ENCODE measurements at places on chromosomes 3 and 15. TPM values are rescaled to one million over a fixed set of nuclear protein-coding genes. Genes with fewer than 3 reads are reported as not detected.

GRCh38 chr15:47360305-47360704, 357.0 kb upstream of the SEMA6D start:
- no peak for DNase-seq

DNA sequence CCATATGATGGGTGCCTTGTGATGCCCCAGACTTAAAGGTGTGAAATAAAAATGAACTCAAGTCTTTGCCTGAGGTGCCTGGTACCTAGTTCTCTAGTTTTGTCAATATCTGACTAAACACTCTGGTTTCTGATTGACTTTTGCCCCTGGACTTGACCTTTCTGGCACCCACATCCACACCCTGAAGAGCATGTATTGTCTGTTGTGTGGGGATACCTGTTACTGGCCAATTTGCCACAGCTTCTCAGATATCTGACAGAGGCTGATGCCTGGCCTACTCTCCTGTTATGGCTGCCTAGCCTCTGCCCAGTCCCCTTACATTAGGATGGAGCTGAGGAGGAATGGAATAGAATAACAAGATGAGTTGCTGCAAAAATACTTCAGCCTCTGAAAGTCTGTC, 3.6 kb downstream of the ZBTB38 start:
- DNase-seq, result no peak

DNA sequence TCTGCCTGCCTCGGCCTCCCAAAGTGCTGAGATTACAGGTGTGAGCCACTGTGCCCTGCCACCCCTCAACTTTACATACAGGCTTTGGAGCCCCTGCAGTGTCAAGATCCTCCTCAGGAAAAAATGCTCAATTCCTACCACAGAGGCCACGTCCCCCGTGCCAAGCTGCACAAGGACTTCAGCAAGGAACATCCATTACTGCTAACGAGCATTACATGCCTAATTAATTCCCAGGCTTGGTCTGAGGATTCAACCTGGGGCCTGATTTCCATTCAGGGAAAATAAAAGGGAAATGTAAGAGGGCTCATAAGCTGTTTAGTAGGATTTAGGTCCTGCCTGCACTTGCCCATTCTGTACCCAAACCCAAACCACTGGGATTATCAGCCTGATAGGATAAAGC, 161.4 kb downstream of the RAB11A start:
- no peak for DNase-seq

DNA sequence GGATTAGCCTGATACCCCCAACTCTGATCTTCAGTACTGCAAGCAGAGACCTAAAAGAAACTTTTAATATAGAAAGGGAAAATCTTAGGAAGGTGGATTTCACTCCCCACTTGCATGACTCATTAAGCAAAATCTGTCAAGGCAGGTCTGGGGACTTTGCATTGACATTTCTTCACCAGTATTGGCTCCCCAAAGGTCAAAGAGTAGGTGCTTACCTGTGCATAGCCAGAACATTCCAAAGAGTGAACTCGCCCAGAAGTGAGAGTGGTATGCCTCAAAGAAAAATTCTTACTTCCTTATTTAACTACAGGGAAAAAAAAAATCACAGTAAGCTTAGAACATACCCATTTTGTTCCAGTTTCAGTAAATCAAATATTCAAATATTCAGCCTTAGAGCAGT, 140.9 kb upstream of the TP63 start:
- no peak for DNase-seq

- no peak for DNase-seq
Measured at GRCh38 chr3:6785726-6786125, 75.2 kb upstream of the GRM7 start.

GRCh38 chr3:141738891-141739363, 829 bp downstream of the RNF7 start:
- DNase-seq, result peak; percentile 54

DNA sequence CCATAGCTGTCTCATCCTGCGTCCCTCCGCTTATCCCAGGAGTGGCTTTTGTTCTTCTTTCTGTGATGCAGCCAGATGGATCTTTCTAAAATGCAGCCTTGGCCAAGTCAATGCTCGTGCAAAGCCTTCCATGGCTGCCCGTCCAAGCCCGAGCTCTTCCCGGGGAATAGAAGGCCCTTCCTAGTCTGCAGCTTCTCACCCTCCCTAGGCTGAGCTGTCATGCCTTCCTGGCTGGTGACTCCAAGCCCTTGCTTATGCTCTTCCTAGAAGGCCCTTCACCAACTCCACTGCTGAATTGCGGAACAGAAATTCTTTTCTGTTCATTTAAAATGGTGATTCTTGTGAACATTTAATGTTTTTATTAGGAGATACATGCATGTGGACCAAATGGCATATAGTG, 95.9 kb downstream of the SMAD6 start:
- no peak for DNase-seq

DNA sequence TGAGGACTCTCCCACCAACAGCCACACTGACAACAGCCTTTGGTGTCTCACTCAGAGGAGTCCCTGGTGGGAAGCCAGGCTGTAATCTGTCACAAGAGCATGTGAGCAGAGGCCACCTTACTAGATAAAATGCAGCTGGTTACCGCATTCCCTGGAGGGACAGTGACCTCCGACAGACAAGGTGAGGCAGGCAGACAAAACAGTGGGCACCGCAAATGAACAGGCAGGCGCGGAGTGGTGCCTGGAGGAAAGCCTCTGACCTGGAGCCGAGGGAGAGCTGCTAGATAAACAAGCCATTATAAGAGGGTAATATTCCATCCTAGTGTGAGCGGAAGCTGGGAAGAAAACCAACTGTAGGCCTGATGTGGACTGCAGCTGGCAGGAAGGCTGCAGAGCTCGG, 736.4 kb downstream of the FHIT start:
- no peak for DNase-seq

DNA sequence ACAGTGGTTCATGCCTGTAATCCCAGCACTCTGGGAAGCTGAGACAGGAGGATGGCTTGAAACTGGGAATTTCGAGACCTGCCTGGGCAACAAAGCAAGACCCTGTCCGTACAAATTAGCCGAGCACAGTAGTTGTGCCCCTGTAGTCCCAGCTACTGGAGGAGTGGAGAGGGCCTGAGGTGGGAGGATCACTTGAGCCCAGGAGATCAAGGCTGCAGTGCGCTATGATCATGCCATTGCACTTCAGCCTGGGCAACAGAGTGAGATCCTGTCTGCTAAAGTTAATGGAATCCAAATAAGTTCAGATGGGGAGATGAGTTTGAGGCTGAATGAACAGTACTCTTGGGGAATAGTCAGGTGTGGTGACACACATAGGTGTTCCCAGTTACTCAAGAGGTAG, 14.4 kb downstream of the TRIM71 start:
- DNase-seq, result no peak

DNA sequence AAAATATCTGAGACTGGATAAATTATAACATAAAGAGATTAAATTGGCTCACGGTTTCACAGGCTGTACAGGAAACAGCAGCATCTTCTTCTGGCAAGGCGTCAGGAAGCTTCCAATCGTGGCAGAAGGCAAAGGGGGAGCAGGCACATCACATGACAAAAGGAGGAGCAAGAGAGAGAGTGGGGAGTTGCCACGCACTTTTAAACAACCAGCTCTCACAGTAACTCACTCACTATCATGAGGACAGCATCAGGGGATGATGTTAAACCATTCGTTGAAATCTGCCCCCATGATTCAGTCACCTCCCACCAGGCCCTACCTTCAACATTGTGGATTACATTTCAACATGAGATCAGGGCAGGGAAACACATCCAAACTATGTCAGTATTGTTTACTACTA, 114.5 kb upstream of the SPATA16 start:
- DNase-seq, result no peak

GRCh38 chr3:86990734-86991481, at the start of gene VGLL3:
TSS of gene VGLL3 (minus strand) at chr3:86991149. CDS start at chr3:86990743, 406 bp downstream.
- peak; percentile 48 for DNase-seq

DNA sequence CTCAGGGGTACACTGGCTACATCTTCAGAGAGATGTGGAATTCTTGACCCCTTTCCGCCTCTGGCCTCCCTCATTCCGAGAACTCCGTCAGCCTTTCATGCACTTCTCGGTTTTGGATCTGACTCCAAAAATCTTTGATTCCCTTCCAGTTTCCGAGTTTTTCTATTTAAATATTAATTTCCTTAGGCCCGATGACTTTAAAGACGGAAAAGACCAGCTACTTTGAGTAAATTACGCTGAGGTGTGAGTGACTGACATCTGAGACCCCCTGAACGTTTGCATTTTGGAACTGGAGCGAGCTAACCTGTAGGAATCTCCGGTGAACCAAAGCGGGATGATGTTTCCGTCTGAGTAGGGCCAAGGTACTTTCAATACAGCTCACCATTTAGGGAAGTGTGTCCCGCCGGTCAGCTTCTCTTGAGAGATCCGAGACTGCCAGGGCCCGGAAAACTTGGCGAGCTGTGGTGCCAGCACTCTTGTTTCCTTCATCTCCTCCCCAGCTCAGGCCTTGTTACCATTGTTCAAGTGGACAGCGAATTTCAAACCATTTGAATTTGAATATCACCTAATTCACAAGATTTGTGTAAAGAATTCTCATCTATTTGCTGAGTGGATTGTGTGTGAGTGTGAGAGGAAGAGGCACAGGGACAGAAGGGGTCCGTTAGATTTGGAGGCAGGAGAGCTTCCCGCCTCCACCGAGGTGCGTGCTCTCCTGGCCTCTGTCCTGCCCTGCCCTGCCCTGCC, 5.4 kb downstream of the SOX14 start:
- DNase-seq, result no peak

DNA sequence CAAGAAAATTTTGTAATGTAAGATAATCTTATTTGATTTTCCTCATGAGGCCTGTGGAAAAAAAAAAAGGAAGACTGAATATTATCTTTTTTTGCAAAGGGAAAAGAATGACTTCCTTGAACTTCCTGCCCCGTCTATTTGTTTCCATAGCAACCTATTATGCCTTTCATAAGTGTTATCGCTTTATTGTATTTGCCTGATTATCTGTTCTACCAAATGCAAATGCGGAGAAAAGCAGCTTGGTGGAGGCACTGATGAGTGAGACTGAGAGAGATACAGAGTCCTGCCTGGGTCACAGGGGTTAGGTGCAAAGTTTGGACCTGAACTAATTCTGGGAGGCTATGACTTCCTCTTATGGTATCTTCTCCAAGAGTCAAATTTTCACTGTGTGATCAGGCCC, 334.0 kb upstream of the KCNMB2 start:
- no peak for DNase-seq

DNA sequence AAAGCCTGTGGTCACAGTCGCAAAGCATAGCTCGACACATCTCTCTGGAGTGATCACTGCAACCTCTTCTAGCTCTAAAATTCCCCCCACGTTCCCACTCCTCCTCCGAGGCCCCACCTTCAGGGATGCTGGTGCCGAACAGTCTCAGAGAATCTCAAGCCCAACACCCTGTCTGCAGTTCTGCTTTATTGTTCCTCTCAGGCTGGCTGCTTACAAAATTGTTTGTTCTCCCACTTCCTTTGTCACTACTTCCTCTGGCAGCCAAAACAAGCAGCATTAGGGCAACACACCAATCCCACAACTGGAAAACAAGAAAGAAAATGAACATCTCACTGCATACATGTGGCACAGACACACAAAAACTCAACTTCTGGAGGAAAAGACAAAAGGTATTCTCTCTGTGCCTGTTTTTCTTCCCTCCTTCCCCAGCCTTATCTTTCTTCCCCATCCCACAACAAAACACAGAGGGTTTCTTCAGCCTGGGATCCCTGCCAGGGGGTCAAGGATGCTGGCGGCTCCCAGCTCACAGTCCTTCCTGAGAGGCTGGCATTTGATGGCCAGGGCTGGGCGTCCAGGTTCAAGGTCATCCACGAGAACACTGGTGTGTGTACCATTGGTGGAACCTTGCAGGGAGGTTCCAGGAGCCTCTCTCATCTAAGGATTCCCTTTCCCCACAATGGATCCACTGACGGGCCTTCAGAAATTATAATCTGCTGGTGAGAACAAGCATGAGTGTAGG, 108.4 kb downstream of the TMCO5A start:
- no peak for DNase-seq

GRCh38 chr15:87739081-87739480, 517.5 kb downstream of the NTRK3 start:
- no peak for DNase-seq

- no peak for DNase-seq
Measured at GRCh38 chr3:170162052-170162451, 19.5 kb downstream of the PHC3 start.

DNA sequence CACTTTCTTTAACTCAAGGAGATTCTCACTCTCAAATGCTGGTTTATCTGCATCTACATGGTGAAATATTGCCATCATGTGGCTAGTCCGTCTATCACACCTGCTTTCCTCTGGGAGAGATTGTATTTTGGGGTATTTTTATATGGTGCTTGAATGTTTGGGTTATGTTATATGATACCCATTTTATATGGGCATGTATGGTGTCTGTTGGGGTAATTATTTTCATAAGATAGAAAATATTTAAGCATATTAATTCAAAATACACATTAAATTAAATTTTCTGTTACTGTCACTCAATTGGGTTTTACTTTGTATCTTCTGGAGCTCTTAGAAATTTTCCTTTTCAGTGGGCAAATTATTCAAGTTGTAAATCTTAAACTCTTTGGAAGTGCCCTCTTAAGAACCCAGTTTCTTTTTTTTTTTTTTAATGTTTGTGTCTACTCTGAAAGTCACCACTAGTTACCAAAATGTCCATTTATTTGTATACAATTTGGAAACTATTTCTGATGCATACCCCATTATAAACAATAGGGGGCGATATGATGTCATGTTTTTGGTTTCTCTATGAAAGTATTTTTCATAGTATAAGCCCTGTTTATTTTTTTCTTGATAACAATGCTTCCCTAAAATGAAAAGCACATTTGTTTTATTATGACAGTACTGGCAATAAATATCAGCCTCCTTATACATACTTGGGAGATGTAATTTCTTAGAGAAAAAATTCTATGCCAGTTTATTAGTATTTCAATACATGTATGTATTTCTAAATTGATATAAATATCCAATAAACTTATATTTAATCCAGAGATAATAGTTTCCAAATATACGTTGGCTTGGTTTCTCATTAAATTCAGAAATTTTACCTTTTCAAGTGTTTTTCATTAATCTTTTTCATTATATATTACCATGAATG, 36.1 kb upstream of the PLSCR5 start:
- DNase-seq, result peak; percentile 63

GRCh38 chr3:187291001-187291511, 481 bp downstream of the MASP1 start:
- DNase-seq, result peak; percentile 80

GRCh38 chr15:88873786-88874185, 21.6 kb downstream of the HAPLN3 start:
- DNase-seq, result no peak

DNA sequence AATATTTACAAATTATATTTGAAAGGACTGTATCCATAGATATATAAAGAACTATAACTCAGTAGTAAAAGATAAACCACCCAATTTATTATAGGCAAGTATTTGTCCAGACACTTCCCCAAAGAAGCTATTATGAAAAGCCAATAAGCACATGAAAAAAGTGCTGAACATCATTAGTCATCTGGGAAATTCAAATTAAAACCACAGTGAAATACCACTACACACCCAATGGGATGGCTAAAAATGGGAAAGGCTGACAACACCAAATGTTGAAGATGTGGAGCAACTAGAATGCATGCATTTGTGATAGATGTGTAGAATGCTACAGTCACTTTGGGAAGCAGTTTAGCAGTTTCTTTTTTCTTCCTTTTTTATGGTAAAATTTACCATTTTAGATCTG, 147.0 kb downstream of the PDE8A start:
- no peak for DNase-seq

Gene FETUB
- not detected for total RNA-seq

Gene LSMEM2
- not detected for total RNA-seq

Gene CADM2
- 2.8 TPM for total RNA-seq

Gene UBE3A
- total RNA-seq, result 39.8 TPM

Gene RASA2
- 8.1 TPM for total RNA-seq

Gene ZNF774
- total RNA-seq, result 0.23 TPM

Gene CHRFAM7A
- total RNA-seq, result 0.90 TPM

Gene LXN
- 39.6 TPM for total RNA-seq

Gene CPLX3
- not detected for total RNA-seq

Gene TIMP4
- total RNA-seq, result 0.52 TPM

Gene PLA2G4E
- total RNA-seq, result not detected

Gene TGM5
- not detected for total RNA-seq

Measured in H4 (cell line).